ENCODE measurements at places on chromosomes 4 and X. TPM values are rescaled to one million over a fixed set of nuclear protein-coding genes. Genes with fewer than 3 reads are reported as not detected.

The RTL5 gene
- 1.9 TPM for total RNA-seq

The SLC26A1 gene
- not detected for total RNA-seq

DNA sequence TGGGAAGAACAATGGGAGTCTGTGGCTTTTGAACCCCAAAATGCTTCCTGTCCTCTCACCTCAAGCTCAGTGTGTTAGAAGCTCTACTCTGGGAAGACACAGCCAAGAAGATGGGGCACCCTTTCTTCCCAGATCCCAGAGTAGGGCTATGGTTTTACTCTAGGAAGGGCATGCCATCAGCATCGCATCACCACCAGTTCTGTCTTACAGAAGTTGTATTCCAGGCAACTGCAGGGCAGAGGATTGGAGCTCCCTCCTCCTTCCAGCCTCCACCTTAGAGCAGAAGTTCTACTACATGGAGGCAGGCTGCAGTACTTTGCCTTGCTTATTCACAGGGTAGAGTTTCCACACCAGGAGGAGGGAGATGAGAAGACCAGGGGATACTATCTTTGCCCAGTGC is 18.1 kb upstream of the ZFX start:
- DNase-seq = no peak

DNA sequence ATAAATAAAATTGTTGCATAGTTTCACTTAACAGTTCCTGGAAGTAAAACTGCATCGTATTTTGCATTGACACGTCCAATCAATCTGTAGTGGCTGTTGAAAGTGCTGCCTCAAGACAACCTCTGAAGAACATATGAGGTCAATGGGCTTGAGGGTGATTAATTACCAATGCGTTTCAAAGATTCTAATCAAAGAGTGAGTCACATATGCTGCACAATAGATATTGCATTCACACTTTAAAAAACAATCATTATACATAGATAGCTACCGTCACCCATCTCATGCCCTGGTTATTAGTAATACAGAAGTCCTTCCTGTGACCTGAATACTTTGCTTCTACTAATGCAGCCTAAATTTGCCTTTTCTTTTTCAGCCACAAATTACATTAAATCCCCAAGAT is 743.3 kb upstream of the SLIT2 start:
- DNase-seq = no peak

GRCh38 chr4:87304745-87305432 is 17.8 kb downstream of the HSD17B13 start:
- DNase-seq = no peak

- no peak for DNase-seq
Measured at GRCh38 chr4:103046416-103047290, 27.1 kb upstream of the SLC9B1 start.

DNA sequence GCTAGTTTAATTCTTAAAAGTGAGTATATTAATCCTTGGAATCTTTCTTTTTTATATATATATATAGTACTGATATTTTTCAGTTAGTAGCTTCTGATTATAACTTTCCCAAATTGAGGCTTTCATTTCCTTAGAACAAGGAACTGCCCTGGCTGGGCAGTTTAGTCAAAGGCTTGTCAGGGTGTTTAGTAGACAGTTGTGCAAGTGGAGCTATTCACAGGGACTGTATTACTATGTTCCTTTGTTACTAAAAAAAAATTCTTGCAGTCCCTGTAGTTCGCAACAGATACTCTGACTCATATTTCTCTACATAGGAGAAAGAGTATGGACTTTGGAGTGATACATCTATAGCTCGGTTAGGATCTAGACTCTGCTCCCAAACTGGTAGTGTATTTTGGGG is 20.8 kb downstream of the USO1 start:
- no peak for DNase-seq

GRCh38 chr4:15004739-15005301 is 2.5 kb downstream of the CPEB2 start:
- DNase-seq = peak; percentile 83

DNA sequence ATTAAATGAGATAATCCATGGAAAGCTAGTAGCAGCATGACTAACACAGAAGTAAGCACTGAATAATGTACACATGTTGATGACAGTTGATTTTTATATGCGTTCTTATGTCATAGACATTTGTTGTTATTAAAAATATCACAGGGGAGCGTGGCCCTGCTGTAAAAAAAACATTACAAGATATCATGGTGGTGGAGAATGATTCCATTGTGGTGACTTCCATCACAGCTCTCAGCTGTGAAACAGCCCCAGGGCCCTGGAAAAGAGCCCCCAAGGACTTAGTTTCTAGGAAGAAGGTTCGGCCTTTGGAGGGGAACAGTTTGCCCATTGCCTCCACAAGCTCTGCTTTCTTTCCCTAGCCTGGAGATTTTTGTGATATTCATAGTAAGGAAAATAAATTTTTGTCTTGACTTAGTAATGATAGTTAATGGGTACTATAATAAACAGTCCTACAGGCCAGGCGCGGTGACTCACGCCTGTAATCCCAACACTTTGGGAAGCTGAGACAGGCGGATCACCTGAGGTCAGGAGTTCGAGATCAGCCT is 49.9 kb downstream of the FAM114A1 start:
- DNase-seq = no peak

DNA sequence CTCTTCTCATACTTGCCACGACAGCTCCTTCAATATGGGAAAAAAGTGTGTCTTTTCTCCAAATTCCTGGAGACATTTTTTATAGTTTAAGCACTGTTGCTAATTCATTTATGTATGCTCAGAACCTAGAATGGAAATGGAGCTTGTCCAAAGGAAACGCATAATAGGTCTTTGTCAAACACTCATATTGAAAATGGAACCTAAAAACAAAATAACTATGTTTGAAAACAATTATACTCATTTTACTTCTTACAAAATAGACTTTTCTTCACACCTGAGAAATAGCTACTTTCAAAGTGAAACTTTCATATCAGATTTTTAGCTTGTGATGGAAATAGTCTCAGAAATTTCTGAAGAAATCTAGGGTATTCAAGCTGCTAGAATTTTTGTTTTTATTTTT is 529.7 kb upstream of the BOD1L1 start:
- no peak for DNase-seq

DNA sequence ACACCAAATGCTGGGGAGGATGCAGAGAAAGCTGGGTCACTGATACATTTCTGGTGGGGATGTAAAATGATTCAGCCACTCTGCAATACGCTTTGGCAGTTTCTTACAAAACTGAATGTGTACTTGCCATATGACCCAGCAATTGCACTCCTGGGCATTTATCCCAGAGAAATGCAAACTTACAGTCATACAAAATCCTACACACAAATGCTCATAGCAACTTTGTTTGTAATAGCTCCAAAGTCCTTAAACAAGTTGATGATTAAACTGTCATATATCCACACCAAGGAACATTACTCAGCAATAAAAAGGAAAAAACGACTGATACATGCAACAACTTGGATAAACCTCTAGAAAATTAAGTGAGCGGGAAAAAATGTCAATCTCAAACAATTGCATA is 12.3 kb downstream of the MID1 start:
- DNase-seq = no peak
